ENCODE measurements at places on chromosomes 1 and 21. TPM values are rescaled to one million over a fixed set of nuclear protein-coding genes. Genes with fewer than 3 reads are reported as not detected.

The LRRC71 gene
- total RNA-seq = not detected

The IGSF5 gene
- not detected for total RNA-seq

The GPR3 gene
- 0.32 TPM for total RNA-seq

The PTPRU gene
- total RNA-seq = 0.71 TPM

The SPRR2G gene
- total RNA-seq = not detected

The CELA2A gene
- not detected for total RNA-seq

The PLEKHA6 gene
- total RNA-seq = 0.32 TPM

The LCE3D gene
- total RNA-seq = not detected

The KRTAP6-2 gene
- not detected for total RNA-seq

The IGSF3 gene
- 0.83 TPM for total RNA-seq

The KCNE2 gene
- total RNA-seq = not detected

The PTGFR gene
- not detected for total RNA-seq

The CA6 gene
- total RNA-seq = 2.3 TPM

The C1orf210 gene
- total RNA-seq = not detected

The GPX7 gene
- 32.9 TPM for total RNA-seq

The PDPN gene
- not detected for total RNA-seq

The OR2L5 gene
- not detected for total RNA-seq

The MAP3K6 gene
- total RNA-seq = 14.7 TPM

The KCNH1 gene
- total RNA-seq = not detected

The CHI3L2 gene
- total RNA-seq = 23.9 TPM

The SLC16A4 gene
- 0.15 TPM for total RNA-seq

The SH3D21 gene
- 7.2 TPM for total RNA-seq

The ZSWIM5 gene
- 0.17 TPM for total RNA-seq

The CHIA gene
- not detected for total RNA-seq

The CAPZB gene
- 561 TPM for total RNA-seq

The CELA3B gene
- not detected for total RNA-seq

The S100B gene
- 0.49 TPM for total RNA-seq

The NUP133 gene
- 37.5 TPM for total RNA-seq

The NES gene
- total RNA-seq = 0.12 TPM

The BEND5 gene
- 2.3 TPM for total RNA-seq

The TFAP2E gene
- 0.42 TPM for total RNA-seq

The ICOSLG gene
- 13.0 TPM for total RNA-seq

The ATP1A2 gene
- not detected for total RNA-seq

The LHX8 gene
- not detected for total RNA-seq

The SPATA17 gene
- not detected for total RNA-seq

The KRTAP7-1 gene
- not detected for total RNA-seq

The CELA3A gene
- not detected for total RNA-seq

The KRTAP21-2 gene
- total RNA-seq = not detected

The SEMA4A gene
- 4.6 TPM for total RNA-seq

The AADACL4 gene
- not detected for total RNA-seq

The CLDN17 gene
- not detected for total RNA-seq

The LRRC53 gene
- not detected for total RNA-seq

The ZP4 gene
- not detected for total RNA-seq

The VCAM1 gene
- 0.22 TPM for total RNA-seq

The S100A14 gene
- not detected for total RNA-seq

The C1orf115 gene
- 0.32 TPM for total RNA-seq

The XKR8 gene
- 10.2 TPM for total RNA-seq

Data from T-helper 1 cell treated with Interleukin-12 subunit alpha and Interleukin-12 subunit beta and Interleukin-4 antibody, amounts not matched to agents 30 ng/mL and 1 ng/mL, for 36 hours (primary cell).